ENCODE measurements at places on chromosomes 5 and 9.

DNA sequence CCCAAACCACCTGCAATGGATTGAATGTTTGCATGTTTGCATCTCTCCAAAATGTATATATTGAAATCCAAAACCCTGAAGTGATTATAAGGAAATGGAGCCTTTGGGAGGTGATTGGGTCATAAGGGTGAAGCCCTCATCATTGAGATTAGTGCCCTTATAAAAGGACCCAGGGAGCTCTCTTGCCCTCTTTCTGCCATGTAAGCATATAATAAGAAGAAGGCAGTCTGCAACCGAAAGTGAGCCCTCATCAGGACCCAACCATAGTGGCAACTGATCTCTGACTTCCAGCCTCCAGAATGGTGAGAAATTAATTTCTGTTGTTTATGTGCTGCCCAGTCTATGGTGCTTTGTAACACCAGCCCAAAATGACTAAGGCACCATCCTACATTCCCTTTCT lies 115.7 kb upstream of the EFNA5 start:
- no peak for DNase-seq

GRCh38 chr5:68196876-68197275 lies 18.7 kb upstream of the PIK3R1 start:
- DNase-seq, result no peak

DNA sequence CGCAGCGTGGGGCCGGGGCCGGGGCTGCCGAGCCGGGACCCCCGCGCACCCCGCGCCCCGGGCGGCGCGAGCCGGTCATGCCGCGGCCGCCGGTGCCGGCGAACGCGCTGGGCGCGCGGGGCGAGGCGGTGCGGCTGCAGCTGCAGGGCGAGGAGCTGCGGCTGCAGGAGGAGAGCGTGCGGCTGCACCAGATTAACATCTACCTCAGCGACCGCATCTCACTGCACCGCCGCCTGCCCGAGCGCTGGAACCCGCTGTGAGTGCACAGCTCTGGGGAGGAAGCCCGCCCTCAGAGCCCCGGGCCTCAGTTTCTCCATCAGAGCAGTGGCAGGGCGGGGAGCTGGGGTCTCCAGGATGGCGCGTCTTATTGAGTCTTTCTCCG lies 335 bp downstream of the GALNT12 start:
- no peak for DNase-seq

DNA sequence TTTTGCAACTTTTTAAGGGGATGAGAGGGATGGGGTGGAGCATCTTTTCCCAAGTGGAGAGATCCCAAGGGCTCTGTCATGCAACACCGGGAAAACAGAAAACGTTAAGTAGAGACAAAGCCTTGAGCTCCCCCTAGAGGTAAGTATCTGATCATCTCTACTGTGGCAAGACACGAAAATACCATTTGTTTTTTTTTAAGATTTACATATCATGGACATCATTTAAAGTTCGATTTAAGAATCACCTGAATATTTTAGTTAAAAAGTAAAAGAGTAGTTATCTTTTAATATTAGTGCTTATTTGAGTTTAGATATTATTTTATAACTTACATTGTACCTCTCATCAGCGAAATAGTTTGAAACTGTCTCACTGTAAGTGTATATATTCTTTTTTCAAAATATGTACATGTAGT lies 200.4 kb downstream of the LRRC70 start:
- peak; percentile 42 for DNase-seq

DNA sequence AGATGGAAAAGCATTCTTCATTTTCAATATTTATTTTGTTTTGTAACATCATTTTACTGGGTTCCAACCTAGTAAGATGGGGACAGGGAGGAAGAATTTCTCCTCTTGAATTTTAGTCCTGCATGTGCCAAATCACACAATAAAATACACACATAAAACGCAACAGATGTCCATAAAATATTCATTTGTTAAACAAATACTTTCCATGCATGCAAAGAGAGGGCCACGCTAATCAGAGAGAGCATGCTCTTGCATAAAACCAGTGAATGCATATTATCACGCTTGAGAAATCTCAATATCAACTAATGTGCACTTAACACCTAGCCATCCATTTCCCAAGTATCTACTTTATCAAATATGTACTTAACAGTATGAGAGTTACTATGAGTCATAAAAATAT lies 212.6 kb upstream of the TARS1 start:
- DNase-seq, result no peak

DNA sequence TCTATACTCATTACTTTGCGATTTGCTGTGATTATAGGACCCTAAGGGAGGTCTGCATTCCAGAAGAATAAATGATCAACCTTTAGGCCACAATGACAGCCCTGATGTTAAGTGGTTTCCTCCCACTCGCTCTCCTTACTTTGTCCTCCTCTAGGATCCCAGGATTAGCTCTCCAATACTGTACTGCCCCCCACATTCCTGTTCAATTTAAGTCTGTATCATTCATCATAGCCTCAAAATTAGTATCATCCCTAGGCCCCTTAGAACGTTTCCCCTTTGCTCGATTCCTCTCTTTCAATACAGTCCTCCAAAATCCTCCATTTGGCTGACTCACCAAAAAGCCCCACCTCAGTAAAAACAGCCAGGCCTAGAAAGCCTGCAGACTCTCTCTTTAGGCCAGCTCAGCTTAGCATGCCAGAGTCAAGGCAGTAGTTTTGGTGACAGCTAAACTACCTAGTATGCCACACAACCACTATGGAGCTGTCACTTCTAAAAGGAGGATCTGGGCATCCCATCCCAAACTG lies 24.4 kb downstream of the RNF145 start:
- no peak for DNase-seq

GRCh38 chr9:122446819-122447484 lies 30.8 kb downstream of the OR1J1 start:
- DNase-seq, result no peak

- DNase-seq, result no peak
Observed at GRCh38 chr9:18394847-18395351, 79.1 kb upstream of the ADAMTSL1 start.

DNA sequence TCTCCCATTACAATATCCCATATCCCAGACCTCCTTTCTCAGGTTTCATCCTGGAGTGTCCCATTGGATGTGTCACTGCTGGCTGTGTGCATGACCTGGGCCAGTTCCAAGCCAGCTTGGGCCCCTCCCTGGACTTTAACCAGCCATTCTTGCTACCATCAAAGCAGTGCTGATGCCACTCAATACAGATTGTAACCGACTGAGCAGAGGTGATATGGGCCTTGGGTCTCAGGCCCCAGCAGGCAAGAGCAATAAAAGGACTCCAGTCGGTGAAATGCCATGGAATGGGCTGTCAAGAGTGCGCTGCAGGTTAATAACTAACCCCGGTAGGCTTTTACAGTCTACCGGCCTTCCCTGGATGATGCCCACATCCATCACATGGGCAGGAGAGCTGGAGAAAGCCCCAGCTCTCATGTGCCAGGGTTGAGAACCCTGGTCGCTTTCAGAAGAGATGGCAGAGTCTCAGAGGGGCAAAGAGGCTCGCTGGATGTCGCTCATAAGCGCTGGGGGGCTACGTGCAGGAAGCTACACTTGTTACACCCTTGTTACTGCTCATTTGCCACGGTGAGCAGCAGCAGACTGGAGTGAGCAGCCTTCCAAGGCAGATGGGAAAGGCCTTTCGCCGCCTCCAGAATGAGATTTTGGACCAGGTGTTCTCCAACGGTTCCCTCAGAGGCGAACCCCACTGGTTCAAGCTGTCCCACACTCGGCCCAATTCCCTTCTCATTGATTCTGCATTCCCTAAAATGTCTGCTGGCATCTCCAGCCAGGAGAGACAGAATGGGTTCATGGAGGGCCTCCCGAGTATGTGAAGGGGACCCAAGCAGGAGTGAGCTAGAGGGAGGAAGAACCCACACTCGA lies 13.2 kb downstream of the EPB41L4B start:
- DNase-seq, result no peak

- no peak for DNase-seq
Observed at GRCh38 chr5:133386662-133387061, 225.7 kb downstream of the FSTL4 start.

GRCh38 chr5:119583684-119584083 lies 45.7 kb upstream of the FAM170A start:
- DNase-seq, result no peak

DNA sequence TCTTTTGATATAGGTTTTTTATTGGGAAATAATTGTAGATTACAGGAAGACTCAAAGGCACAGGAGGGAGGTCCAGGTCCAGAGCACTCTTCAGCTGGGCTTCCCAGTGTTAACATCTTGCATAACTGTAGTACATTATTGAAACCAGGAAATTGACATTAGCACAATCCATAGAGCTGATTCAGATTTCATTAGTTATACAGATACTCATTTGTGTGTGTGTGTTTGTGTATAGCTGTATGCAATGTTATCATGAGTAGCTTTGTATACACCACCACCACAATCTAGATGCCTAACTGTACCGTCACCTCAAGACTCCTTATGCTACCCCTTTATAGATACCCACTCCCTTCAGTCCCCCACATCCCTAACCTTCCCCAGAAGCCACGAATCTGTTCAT lies 47.9 kb downstream of the SLC36A1 start:
- DNase-seq, result no peak

GRCh38 chr5:141354900-141355469 lies at the start of gene PCDHGA4:
Gene PCDHGA4, plus strand, starts transcription at chr5:141355021. Its CDS starts 87 bp downstream, at chr5:141355108.
- DNase-seq, result no peak

GRCh38 chr5:14534773-14535172 lies 46.8 kb upstream of the OTULINL start:
- no peak for DNase-seq

DNA sequence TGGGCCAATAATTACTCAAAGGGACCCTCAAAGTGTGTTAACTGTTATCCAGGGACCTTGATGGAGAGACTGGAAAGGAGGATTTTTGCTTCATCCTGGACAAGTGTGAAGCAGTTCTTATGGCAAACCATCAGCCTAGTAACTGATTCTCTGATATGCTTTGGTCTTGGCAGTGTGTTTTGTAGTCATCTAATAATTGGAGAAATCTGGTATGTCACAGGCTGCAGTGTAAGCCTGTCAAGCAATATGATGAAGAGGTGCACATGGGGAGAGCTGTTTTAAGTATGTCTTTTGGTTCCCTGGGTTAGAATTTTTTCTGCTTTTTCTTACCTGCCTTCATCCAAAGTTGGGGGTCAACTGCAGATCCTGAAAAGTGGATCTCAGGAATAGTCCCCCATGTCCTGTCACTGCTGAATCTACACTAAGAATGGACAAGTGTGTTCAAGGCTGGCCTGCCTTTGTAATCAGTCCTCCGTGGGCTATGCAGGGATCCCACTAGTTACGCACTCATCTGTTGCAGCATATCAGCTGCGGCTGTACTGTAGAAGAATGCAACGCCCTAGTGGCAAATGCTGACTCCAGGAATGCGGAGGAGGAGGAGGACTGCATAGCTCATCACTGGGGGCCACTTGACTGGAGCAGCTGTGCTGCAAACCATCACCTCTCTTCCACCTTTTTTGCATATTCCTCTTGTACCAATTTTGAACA lies 1.9 kb downstream of the SPTAN1 start:
- DNase-seq, result no peak

DNA sequence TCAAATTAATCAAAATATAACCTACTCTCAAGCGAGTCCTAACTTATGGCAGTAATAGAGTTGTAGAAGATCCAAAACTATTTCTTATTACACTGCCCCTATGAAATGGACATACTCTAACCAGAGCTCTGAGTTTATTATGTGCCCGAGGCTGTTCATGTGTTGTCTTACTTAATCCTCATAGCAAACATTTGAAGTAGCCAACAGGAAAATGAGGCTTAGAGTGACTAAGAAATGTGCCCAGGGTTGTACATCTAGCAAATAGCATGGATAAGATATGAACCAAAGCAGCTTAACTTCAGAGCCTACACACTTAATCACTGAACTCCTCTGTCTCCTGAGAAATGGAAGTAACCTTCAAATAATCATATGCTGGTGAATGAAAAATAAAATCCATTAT lies 1551.7 kb downstream of the MAT2B start:
- no peak for DNase-seq

- no peak for DNase-seq
Observed at GRCh38 chr5:140883373-140883772, 1.4 kb downstream of the PCDHA13 start.

- no peak for DNase-seq
Observed at GRCh38 chr5:1521671-1522600, 1.8 kb downstream of the LPCAT1 start.

- DNase-seq, result no peak
Observed at GRCh38 chr5:176775409-176775808, 35.0 kb upstream of the UNC5A start.

DNA sequence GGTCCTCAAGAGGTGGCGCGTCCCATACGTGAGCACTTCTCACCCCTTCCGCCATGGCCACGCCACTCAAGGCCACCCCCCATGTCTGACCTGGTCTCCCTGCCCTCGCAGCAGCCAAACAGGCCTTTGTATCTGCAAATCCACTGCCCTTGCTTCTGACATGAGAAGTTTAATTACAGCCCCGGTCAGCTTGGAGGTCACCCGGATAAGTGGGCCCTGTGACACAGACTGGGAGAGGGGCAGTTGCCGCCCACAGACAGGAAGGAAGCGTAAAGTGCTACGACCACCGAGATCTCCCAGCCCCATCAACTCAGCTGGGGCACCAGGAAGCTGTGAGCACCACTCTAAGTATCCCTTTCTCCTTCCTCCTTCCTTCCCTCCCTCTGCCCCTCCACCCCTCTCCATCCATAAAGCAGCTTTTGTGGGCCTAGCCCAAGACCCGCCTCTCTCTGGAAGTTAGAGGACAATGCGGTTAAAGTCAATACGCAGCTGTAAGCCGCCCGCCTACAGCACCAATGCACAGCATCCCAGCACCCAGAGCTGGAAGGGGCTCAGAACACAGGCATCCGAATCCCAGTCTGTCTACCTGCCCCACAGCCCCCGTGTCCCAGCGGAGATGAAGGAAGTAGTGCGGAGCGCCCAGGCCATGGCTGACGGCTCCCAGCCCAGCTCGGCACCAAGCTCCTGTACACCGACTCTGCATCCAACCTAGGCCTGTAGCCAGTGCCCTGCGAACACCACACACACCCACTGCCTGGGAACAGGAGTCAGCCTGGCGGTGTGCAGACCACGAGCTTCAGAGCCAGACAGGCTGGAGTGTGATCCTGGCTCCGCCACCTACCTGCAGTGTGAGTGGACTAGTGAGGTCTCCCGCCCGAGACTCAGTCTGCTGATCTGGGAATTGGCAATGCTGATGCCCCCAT lies 44.8 kb upstream of the RNF130 start:
- DNase-seq, result no peak

DNA sequence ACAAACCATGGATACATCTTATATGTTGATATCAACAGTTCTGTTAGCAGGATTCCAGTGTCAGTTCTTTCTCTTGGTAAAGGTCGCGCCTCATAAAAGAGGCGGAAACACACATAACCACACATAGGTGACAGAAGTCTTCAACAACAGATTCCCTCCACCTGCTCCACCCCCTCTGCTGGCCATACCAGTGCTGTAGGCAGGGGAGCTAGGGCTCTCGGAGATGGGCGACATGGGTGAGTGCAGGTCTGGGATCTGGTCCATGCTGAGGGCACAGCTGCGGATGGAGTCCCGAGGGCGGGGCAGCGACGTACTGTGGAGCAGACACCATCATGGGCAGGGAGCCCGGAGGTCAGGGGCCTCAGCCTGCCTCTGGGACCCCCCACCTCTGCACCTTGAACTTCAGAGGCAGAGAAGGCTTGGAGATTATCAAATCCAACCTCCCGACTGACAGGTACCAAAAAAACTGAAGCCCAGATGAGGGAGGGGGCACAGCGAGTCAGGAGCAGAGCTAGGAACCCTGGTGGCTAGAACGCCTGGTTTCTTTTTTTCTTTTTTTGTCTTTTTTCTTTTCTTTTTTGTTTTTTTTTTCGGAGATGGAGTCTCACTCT lies 12.0 kb upstream of the TOR2A start:
- no peak for DNase-seq

- DNase-seq, result no peak
Observed at GRCh38 chr9:107761307-107761706, 271.7 kb upstream of the KLF4 start.

Measured in KG1 (cell line).